Stimulated activated CD4-positive, alpha-beta T cell treated with anti-CD3 and anti-CD28 coated beads, Interleukin-2, amount 100 ng/mL, for 48 hours (primary cell): ENCODE measurements at places on chromosomes 7 and 10.

GRCh38 chr10:64786989-64787388, 1265.8 kb downstream of the REEP3 start:
- DNase-seq: no peak

DNA sequence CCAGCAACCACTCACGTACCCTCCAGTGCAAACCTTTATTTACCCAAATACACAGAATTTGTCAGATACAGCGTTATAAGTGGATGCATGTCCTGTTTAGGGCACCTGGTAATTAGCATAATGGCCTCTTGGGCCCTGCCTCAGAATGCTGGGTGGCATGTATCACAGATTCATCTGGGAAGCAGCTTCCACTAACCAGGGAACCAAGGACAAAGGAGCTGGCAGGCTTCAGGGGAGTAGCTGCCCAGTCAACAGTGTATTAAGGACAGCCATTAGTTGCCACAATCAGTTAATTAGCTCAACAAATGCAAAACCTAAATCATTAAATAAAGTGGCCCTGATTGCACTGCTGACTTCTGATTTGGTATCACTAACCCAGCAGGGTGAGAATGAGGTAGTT, 105.7 kb downstream of the RAPGEF5 start:
- DNase-seq: no peak

DNA sequence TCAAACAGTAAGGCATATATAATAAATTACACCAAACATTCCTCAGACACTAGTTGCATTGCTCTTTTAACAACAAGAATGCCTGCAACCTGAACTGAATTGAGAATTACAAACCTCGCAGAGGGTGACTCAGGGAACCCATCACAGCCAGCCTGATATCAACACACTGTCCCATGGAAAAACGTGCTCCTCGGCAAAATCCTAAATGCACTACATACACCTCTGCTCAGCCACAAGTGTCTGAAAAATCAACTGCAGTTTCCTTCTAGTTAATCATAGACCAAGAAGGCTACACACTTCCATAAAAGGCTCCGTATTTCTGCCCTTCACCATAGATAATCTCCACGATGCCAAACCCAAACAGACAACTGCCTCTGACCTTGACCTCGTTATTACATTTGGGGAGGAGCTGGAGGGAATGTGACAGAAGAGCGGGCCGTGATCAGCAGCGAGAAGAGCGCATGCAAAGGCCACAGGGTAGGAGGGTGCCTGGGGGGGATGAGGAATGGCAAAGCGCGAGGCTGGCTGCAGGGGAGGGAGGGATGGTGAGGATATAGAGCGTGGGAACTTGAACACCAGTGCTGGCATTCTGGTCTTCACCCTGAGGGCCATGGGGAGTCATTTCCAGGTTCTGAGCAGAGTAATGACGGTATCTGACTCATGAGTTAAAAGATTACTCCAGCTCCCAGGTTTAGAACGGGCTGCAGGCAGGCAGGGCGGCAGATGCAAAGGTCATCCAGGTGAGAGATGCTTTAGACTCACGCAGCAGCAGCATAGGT, 201.9 kb upstream of the FRMD4A start:
- no peak for DNase-seq

GRCh38 chr7:29588900-29589696, 25.5 kb downstream of the PRR15 start:
- DNase-seq: no peak

DNA sequence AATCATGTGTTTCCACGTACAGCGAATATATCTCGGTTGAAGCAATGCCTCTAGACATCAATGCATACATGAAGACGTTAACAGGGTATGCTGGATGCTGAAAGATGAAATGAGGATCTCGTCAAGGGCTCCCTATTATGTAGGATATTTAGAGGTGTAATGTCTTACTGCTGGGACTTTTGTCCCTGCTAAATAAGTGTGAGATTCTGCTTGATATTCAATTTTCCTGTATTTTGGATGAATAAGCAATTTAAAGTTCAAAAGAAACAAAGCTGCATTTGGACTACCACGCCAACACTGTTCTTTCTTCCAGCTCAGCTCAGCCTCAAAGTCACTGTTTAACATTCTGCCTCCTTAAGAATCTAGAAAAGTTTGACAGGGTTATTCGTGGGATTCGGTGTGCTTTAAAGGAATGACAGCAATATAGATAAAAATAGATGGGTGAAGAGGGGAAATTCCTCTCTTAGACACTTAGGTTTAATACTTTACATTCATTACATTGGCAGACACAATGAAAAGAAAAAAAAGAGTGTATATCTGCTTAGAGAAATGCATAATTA, 110.1 kb upstream of the RHEB start:
- no peak for DNase-seq

DNA sequence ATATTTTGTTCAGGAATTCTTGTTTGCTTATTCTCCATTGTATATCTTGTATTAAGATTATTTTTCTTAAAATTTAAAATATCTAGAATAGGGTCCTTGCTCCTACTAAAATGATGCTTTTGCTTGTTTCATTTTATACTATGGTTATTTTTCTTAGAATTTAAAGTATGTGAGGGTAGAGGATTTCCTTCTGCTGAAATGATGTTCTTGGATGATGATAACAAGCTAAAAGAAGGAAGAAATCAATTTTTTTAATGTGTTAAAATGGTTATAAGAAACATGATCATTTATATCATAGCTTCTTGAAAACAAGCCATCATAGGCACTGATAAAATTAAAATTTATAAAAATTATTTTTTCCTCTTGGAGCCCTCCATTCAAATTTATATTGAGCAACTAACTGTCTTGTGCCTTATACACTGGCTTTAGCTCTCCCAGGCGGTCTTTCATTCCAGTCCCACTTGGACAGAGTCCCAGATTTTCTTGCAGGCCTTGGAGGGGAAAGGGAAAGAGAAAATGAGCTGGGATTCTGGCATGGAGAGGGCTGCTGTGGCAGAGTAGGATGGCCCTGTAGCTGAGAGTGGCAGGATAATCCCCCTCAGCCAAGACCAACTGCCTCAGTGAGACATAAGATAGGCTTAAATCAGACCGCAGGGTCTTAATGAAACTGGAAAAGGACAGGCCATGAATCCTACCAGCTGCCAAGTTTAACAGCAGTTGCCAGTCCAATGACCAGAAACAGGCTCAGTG, 60.2 kb downstream of the DNAJB9 start:
- DNase-seq: no peak

- DNase-seq: no peak
These were observed 209.9 kb downstream of the BBS9 start for GRCh38 chr7:33339074-33339790.

DNA sequence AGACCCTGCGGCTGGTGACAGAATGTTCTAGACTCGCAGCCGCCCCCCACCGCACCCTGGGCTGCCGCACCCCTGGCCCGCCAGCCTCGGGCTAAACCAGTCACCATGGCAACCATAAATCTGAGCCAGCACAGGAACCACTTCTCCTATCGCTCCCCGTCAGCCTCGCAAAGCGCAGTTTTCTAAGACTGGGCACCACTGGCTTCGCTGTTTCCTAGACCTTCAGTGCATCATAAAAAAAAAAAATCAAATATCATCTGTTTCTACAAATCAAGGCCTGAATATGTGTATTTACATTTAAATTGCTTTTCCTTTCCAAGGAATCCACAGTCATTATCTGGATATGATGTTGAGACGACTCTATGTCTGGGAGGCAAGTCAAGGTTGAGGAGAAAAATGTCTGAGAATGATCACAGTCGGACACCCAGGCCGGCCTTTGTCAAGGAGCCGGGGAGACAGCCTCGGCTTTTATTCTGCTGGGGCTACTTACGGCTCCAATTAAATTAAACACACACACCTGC, 99.9 kb downstream of the PTPRN2 start:
- DNase-seq: no peak

GRCh38 chr7:155048006-155048405, 22.1 kb upstream of the HTR5A start:
- DNase-seq: no peak

DNA sequence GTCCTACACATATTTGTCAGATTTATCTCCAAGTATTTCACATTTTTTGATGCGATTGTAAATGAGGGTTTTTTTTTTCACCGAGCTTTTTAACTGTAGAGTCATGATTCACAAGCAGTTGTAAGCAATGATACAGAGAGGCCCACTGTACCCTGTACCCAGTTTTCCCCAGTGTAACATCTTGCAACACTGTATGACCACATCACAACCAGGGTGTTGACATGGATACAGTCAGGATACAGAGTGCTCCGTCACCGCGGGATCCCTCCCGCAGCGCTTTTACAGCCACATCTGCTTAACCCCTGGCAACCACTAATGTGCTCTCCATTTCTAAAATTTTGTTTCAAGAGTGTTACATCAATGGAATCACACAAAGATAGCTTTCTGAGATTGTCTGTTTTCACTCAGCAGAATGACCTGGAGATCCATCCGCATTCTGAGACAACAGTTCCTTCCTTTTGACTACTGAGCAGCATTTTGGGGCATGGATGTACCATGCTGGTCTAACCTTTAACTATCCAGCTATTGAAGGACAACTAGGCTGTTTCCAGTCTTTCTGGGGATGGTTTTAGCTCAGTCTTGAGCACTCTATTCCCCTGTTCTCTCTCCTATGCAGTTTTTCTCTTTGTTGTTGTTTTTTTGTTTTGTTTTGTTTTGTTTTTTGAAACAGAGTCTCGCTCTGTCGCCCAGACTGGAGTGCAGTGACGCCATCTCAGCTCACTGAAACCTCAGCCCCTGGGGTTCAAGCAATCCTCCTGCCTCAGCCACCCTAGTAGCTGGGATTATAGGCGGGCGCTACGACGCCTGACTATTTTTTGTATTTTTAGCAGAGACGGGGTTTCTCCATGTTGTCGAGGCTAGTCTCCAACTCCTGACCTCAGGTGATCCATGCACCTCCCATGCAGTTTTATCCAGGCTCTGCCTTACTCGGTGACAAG, 25.9 kb downstream of the GPRIN2 start:
- DNase-seq: no peak

GRCh38 chr7:137717811-137718271, 128.9 kb downstream of the DGKI start:
- no peak for DNase-seq

DNA sequence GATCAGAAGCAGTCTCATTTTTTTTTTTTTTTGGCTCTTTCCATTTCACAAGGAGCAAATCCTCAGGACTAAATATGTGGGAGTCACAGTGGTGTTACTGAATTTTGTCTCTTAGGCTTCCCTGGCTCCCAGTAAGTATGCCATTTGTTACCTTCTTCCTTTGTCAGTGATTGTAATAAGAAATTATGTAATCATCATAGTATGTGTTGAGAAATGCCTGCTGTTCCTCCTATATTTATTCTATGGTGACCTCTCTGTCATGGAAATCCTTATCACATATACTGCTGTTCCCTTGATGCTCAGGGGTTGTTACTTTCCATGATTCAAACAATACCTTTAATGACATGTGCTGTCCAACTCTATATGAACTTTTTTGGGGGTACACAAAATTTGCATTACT, 4.8 kb upstream of the OR9A4 start:
- no peak for DNase-seq

DNA sequence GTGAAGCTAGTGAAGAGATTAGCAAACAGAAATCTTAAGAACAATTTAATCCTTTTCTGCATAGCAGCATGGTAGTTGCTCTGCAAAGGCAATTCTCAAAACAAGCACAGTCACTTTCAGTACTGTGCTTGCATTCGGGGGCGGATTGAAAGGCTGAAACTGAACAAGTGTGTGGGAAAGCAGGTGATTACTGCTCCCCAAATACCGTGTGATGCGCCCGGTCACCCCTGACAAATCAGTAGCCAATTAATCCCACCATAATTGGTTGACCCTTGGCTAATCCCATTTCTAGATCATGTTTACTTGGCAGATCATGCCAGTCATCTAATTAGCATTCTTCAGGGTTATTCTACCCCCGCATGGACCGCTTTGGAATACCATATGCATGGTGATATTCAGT, 76.5 kb upstream of the ADRB1 start:
- no peak for DNase-seq

DNA sequence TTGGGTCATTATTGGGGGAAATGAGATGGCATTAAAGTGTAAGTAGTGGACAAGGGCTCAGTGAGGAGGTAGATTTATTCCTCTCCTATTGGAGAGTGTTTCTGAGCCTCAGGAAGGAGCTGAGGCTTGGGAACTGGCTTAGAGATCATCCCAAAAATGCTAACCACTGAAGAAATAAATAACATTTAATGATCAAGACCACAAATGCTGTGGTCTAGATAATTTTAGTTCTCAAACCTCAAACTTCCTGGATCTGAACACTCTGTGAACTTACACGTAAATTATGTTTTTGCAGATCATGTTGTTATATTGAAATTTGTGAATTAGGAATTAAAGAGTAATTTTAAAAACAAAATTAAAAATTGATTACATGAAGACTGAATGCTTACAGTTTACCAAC, 27.3 kb downstream of the MDFIC start:
- no peak for DNase-seq

GRCh38 chr10:89942217-89942616, 240.8 kb downstream of the KIF20B start:
- DNase-seq: no peak

DNA sequence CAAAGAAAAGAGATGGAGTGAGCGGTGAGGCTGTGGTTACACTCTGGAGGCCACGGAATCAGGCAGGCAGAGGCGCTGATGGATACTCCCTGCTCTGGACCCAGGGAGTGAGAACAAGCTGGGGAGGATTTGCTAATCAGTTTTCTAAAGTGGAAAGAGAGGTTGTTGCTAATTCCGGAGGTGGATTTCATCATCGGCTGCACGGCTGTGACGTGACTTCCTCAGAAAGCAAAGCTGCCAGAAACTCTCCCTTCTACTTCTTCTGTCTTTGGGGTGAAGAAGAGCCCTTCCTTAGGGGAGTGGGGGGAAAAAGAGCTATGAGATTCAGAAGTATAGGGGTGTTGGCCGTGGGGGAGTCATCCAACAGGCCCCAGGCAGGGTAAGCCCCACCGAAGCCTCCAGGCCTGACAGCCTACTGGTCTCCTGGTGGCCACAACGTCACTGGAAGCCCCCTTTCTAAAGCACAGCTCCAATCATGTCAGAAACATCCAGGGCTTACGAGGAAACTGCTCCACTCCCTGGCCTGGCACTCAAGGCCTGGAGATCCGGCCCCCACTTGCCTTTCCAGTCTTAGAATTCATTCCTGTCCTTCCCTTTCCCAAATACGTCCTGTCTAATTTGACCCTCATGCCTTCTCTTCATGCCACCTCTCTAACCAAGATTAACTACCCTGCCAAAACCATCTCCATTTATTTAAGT, 114.5 kb downstream of the HIP1 start:
- no peak for DNase-seq
